ENCODE measurements at places on chromosomes 3 and 15.

DNA sequence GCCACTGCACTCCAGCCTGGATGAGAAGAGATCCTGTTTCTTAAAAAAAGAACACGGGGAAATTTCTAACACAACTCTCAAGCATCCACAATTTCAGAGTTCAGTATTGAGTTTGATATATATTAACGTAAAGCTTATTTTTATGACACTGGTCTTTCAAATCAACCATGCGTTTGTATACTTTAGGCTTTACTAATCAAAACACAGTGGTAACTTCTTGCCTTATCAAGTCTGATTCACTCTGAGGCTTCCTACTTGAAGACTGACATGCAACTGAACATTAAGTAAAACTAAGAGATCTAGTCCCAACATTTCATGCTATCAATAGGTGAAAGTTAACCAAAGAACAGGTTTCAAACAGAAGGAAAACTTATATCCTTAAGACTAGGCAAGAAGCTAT is 46.7 kb downstream of the PRTG start:
- no peak for DNase-seq

GRCh38 chr3:39269528-39269927 is 10.3 kb downstream of the CX3CR1 start:
- DNase-seq: no peak

GRCh38 chr15:99087405-99087943 is 17.4 kb upstream of the SYNM start:
- DNase-seq: no peak

DNA sequence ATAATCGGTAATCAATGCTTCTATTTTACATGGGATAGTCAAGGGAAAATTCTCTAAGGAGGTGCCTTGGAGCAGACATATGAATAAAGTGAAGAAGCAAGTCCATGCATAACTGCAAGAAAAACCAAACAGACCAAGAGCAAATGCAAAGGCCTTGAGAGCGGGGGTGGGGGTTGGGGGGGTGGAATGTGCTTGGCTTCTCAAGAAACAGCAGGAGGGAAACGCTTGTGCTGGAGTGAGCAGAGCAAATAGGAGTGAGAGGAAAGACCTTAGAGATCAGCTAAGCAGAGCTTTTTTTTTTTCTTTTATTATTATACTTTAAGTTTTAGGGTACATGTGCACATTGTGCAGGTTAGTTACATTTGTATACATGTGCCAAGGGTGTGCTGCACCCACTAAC is 260.8 kb downstream of the ARPP21 start:
- no peak for DNase-seq

DNA sequence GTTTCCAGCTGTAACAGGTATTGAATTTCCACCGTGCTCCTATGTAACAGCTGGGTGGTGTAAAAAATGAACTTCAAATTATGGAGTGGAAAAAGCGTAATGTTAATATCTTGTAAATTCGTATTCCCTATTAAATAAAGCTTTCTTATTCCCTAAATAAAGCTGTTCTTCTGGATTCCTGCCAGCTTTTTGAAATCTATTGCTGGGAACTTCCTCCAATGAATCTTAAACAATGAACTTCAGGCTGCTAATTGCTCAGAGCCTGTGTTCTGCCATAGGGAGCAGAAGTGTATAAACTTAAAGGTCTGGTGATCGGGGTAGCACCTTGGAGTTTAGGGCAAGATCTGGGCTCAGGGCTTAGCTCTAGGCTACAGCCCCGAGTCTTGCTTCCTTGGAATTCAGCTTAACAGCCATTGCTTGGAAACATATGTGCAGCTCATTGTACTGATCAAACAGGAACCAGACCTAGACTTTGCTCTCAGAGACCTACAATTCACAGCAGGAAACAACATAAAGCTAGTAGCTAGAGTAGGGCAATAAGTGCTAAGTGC is 1.4 kb downstream of the ARL14 start:
- DNase-seq: no peak

GRCh38 chr15:73700041-73700842 is 16.1 kb downstream of the CD276 start:
- DNase-seq: no peak

DNA sequence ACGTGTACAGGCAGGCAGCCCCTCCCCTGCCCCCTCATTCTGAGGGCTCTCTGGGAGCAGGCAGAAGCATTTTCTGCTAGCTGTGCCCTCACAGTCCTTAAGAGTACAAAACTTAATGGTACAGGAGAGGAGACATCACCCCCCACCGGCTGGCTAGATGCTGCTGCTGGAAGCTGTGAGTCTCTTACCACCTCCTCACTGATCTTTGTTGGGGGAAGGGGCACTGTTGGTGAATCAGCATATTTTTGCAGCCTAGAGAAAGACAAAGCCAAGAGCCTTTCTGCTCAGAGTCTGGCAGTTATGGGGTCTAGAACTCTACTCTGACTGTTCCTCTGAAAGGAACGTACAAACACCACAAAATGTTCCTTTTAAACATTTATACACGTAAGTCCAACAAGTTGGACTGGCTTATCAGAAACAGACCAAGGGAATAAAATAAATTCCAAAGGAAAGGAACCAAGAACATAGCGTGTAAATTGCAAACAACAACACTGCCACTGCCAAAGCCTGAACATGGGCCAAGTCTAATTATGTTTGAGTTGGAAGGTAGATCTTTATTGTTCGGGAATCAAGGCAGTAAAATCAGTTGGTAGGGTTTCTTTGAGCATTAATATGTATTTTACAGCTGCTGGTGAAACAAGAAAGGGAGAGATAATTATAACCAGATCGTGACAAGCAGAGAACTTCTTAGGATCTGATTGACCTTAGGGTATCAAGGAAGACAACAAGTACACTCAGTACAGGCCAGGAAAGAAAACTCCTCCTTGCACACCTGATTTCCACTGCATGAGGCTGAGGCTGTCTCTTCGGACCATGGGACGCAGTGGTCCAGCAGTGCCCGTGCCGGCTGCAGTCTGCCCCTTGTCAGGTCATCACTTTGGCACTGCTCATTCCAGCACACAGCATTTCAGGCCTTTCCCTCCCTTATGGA is 27.4 kb downstream of the CLK3 start:
- no peak for DNase-seq

DNA sequence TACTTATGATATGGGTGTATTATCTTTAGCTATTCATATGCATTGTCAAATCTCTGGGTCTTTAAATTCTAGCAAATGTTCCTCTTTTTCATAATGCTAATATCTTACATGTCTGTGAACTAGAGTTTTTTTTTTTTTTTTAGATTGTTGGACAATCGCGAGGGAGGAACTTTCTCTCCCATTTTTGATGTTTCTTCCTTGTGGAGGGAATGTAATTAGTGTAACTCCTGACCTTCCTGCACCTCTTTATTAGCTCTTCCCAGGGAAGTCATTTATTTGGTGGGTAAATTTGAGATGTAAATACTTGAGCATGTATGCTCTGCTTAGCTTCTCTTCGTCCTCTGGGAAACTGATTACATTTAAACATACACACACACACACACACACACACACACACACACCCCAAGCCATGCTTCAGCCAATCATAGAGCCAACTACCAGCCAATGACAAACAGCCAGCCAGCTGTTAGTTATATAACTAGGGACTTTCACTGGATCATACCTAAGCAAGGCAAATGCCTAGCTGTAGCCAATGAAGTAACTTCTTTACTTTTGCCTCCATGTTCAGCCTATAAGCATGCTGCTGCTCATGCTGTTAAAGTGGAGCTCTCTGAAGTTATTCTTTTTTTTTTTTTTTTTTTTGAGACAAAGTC is 8.3 kb upstream of the USP8 start:
- no peak for DNase-seq

DNA sequence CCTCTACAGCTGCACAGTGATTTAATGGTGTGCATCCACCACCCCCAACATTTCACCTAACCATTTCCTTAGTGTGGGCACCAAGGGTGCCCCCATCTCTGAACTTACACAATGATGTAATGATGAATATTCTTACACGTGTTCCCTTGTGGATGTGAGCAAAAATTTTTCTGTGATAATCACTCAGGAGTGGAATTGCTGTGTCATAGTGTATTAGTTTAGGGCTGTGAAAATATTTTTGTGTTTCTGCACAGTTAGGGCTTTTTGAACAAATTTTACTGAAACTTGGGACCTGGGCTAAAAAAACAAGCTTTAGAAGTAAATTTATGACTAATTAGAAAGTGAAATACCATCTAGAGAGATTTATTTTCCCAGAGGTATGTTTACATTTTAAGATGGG is 134.5 kb upstream of the CCNL1 start:
- no peak for DNase-seq

DNA sequence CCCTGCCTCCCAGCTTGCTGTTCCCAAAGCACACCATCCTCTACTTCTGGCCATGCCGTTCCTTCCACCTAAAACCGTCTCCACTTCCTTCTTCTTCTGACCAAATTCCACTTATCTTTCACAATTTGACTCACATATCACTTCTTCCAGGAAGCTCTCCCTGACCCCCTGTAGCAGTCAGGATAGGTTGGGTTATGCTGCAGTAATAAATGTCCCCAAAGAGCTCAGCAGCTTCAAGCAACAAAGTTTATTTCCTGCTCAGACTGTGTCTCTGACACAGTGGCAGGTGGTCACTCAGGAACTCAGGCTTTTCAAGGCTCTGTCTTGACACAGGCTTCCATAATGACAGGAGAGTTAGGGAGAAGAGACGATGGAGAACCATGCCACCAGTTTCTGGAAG is 27.4 kb downstream of the SLC6A11 start:
- DNase-seq: no peak

Data from AG04449 (cell line).